ENCODE measurements at places on chromosomes 13 and 19. TPM values are rescaled to one million over a fixed set of nuclear protein-coding genes. Genes with fewer than 3 reads are reported as not detected.

Gene HCST
- not detected for total RNA-seq

Gene GPC6
- 4.7 TPM for total RNA-seq

Gene CLEC17A
- total RNA-seq = not detected

Gene SLC6A16
- not detected for total RNA-seq

Gene TTC9B
- 0.73 TPM for total RNA-seq

Gene MUC16
- total RNA-seq = not detected

Gene ZNF616
- 3.8 TPM for total RNA-seq

- no peak for DNase-seq
Observed at GRCh38 chr13:31433746-31434145, 234.0 kb downstream of the B3GLCT start.

- no peak for DNase-seq
Observed at GRCh38 chr19:802498-803098, 5.3 kb downstream of the PTBP1 start.

DNA sequence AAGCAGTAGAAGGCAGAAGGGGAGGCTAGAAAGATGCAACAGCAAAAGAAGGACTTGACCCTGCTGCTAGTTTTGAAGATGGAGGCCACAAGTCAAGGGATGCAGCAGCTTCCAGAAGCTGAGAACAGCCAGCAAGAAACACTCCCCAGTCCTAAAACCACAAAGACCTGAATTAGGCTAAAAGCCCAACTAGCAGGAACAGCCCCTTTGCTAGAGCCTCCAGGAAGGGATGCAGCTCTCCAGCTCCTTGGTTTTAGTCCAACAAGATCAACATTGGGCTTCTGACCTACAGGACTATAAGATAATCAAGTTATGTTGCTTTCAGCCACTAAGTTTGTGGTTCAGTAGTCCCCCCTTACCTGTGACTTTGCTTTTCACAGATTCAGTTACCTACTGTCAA is 10.5 kb upstream of the LATS2 start:
- DNase-seq = no peak

- no peak for DNase-seq
Observed at GRCh38 chr19:49515767-49516166, 3.3 kb downstream of the FCGRT start.

GRCh38 chr13:108018371-108018870 is 196.9 kb downstream of the LIG4 start:
- DNase-seq = no peak

DNA sequence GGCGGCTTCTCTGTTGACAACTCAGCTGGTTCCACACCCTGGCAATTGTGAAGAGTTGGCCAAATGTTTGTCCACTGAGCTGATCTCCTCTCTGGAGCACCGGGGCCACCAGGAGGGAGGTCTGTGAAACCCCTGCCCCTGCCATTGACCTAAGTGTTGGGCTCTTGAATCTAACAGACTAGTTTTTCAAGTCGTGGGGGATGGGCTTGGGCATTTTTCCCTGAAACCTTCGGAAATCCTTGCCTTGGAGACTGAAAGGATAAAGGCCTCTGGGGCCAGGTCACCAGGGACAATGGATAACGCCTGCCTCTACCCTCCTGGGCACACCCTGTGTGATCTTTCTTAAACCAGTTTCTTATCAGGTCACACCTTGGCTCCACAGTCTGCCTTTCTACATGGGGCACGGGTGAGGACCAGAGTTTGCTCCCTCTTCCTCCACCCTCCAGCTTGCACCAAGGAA is 881 bp downstream of the GEMIN7 start:
- DNase-seq = no peak

- no peak for DNase-seq
Observed at GRCh38 chr13:51422484-51422883, 30.4 kb downstream of the INTS6 start.

DNA sequence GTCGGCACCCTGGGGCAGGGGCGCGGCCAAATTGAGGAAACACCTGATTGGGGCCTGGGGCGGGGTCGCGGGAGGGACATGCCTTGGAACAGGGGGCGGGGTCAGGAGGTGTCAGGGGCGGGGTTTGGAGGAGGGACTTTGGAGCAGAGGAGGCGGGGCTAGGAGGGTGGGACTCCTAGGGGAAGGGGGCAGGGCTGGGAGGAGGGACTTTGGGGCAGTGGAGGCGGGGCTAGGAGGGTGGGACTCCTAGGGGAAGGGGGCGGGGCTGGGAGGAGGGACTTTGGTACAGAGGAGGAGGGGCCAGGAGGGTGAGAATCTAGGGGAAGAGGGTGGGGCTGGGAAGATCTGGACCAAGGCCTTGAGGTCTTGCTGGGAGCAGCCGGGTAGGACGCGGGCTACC is 21.9 kb downstream of the GRIN2D start:
- DNase-seq = no peak

DNA sequence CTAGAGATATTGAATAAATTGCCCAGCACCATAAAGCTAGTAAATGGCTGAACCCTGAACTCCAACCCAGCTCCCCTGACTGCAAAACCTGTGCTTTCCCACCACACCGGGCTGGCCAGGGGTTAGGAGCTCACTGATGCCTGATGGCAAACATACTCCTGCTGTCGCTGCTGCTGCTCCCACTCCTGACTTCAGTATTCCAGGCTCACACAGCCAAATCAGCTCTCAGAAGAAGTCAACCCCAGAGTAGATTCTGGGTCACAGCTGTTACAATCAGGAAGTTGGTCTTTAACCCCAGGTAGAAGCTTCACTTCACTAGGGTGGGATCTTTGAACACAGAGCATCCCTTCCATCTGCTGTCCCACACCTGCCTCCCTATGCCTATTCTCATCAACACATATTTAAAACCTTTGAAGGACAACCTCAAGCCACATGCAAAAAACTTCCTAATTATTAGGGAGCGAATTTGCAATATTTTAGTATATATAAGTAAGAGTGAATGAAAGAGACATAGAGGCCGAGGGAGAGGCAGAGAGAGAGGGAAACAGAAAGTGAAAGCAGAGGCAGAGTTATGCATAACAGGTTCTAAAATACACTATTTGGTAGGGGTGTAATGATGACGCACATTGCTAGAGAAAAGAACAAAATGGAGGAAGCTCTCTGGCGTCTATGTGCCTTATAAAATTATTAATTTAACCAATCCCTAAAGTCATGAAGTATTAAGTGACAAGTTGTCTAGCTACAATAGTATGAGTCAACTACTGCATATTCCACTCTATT is 99.4 kb upstream of the SERP2 start:
- peak; percentile 60 for DNase-seq

- DNase-seq = no peak
Observed at GRCh38 chr19:41025871-41026270, 34.8 kb downstream of the CYP2B6 start.

- peak; percentile 77 for DNase-seq
Observed at GRCh38 chr19:41353466-41354342, at the start of gene TGFB1. Gene TGFB1 (minus strand): TSS chr19:41353922. CDS start chr19:41353044, 878 bp downstream.

DNA sequence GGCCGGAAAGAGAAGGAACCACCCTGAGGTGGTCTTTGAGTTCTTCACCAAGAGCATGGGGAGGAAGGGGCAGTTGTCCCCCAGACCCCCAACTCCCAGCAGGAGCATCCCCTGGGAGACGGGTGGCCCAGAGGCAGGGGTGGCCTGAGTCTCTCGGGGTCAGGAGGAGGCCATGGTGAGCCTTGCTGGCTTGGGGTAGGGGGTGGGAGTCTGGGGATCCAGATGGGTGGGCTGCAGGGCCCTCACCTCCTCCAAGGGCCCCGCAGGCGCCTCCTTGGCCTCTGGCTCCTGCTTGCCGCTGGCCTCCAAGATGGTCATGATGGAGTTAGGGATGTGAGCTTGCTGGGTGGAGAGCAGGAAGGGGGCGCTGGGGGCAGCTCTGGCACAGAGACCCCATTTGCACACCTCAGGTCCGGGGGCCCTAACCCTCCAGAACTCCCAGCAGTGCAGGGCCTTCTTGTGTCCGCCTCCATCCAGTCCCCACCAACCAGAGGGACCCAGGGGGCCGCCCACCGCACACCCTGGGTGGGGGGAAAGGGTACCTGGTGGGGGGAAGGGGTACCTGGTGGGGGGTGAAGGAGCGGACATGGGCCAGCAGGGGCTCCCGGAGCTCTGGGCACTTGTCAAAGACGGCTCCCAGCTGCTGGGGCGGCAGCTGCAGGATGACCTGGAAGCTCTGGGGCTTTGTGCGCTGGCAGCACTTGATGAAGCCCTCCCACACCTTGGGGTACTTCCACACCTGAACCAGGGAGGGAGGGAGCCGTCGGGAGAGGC is 1.3 kb upstream of the RSPH6A start:
- no peak for DNase-seq

- no peak for DNase-seq
Observed at GRCh38 chr13:45412274-45413049, 5.7 kb downstream of the SLC25A30 start.

Measured in HT1080 (cell line).